Foreskin keratinocyte (primary cell): ENCODE measurements at places on chromosomes 11 and 22.

- no peak for DNase-seq
Measured at GRCh38 chr11:2453436-2453835, 8.6 kb downstream of the KCNQ1 start.

- DNase-seq, result peak; percentile 88
Measured at GRCh38 chr11:92296138-92296515, 71.5 kb downstream of the FAT3 start.

DNA sequence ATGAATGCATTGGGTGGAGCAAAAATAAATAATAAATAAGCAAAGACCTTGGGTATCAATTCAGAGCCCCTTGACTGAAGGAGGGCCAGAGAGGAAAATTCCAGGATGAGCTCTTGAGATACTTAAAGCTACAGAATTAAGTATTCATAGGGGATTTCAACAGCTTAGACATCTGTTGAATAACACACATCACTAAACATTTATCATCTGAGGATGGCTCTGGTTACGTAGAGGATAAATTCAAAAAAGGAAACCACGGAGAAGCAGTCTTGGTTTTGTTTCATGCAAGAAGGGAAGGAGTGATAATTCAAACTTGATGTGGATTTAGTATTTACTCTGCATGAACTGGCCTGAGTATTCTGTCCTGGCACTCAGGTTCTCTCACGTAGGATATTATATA is 29.8 kb downstream of the ARHGAP42 start:
- DNase-seq, result no peak

DNA sequence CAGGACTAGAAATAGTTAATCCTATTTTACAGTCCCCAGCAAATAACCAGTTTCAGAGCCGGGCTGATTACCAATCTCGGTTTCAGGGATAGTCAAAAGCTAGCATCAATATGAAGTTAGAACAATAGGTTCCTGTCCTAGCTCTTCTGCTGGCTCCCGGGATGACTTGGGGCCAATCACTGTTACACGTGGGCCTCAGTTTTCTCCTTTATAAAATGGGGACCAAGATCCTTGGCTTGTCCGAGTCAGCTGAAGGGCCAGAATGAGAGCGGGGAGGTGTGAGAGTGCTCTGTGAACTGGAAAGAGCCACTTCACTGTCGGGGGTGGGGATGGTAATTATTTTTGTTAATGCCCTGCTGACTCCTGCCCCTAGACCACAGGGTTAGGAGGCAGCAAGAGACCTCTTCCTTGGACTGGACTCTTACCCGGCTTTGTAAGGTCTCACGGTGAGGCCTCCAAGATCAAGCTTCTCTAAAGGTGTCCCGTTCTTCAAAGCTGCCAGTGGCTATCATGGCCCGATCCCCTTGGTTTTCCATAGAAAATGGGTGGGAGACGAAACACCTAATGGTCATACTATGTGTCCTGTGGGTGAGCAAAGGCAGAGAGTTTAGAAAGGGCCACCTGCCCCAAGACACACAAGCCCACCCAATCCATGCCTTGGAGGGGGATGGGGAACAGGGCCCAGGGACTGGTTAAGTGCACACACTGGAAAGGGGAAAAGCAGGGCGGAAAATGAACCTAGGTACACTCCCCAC is 1.4 kb downstream of the UCP2 start:
- no peak for DNase-seq

DNA sequence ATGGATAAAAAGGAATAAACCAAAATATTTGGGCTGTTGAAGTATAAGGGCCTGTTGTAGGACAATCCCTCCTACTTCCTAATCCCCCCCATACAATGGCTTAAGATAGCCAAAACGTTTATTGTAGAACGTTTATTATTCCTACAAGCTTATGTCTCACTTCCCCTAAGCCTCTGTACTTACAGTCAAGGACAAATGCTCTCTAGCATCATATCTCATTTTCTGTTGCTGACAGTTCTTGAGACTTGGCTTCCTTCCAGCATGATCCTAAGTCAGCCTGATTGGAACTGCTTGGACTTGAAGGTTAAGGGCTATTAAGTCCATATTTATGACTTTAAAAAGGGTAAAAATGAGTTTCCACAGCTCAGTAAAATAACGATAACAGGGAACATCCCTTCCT is 8.8 kb downstream of the MISFA start:
- no peak for DNase-seq

DNA sequence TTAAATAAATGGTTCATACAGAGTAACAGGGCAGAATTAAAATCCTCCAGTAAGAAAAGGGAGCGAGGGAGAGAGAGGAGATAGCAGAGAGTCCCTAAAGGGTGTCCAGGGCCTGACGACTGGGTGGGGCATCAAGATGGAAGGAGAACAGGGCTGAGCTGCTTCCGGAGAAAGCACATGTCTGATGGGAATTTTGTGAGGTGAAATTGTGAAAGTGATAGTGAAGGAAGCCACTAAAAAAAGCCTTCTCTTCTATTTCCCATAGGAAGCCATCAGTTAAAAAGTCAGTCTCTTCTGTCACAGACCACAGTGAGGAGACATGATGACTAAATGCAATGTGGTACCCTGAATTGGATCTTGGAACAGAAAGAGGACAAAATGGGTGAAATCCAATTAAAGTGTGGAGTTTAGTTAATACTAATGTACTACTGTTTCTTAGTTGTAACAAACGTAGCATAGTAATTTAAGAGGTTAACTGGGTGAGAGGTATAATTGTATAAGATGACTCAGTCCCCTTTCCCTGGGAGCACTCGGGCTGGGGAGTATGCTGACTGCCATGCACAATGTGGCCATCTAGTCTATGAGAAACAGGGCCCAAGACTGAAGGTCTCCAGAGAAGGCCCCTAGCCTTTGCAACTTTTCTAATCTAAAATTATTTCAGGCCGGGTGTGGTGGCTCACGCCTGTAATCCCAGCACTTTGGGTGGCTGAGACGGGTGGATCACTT is 29.5 kb upstream of the FCHSD2 start:
- DNase-seq, result no peak

GRCh38 chr22:42275970-42276369 is 5.5 kb upstream of the TCF20 start:
- DNase-seq, result no peak

DNA sequence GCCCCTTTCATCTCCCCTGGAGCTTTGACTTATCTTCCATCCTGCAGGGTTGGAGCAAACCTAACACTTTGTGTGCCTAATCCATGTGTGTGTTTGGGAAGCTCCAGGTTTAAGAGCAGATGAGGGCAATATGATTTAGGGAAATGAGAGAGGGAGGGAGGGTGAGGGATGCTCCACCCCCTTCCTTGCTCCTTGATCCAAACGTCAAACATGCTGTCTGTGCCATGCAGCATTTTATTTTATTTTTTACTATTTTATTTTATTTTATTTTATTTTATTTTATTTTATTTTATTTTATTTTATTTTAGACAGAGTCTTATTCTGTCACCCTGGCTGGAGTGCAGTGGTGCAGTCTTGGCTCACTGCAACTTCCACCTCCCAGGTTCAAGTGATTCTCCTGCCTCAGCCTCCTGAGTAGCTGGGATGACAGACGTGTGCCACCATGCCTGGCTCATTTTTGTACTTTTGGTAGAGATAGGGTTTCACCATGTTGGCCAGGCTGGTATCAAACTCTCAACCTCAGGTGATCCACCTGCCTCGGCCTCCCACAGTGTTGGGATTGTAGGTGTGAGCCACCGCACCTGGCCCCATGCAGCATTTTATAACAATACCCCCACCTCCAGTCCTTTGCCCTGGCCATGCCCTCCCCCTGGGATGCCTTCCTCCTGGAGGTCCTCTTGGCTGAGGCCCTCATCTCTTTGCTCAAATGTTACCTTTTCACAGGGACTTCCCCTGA is 52.6 kb upstream of the CRYBB3 start:
- DNase-seq, result no peak

DNA sequence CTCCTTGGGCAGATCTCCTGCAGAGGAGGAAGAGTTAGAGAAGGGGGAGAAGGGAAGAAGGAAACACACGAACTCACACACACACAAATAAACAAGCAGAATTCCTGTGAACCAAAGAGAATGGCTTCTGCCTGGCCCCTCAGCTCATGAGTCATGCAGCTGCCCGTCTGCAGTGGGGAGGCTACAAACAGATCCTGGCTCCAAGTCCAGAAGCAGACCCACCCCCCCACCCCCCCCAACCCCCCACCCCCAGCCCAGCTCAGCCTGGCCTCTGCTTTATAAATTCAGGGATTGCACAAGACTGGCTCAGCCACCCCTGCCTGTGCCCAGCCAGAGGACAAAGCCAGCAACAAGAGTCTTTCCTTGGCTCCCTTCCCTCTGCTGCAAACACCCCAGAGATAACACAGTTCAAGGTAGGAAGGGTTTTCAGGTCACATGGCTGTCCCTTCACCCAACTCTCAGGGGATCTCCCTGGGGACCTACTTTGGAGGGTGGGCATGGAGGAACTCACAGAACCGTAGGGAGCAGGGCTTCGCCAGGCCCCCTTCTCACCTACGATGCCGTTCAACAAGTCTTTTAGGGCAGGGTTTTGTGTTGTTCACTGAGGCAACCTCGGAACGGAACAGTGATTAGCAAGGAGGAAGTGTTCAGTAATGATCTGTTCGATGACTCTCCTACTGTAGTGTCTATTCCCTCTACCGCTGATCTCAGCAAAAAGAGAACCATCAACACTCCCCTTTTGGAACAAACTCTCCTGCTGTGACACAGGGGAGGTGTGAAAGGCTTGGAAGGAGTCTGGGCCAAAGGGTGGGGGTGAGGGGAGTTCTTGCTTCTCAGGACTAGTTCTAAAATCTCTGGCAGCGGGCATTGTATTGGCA is 35.5 kb downstream of the RPL27A start:
- peak; percentile 44 for DNase-seq

DNA sequence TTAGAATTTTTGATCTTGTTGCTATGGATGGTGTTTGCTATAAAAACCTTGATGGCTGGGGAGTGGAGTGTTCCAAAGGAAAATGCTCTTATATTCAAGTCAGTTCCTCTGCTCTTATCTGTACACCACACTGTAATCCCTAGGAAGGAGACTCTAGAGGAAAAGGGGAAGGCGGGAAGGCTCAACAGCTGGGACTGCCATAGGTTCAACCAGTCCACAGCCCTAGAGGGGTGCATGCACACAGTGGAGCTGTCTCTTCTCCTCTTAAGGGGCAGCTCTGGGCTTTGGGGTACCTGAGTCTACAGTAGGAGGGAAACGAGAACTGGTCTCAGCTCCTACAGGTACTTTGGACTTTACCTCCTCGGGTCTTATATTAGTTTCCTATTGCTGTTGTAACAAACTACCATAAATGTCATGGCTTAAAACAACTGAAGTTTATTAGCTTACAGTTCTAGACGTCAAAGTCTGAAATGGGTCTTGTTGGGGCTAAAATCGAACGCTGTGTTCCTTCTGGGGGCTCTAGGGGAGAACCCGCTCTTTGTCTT is 77.2 kb upstream of the ZBED5 start:
- no peak for DNase-seq
